Astrocyte of the hippocampus (primary cell): ENCODE measurements at places on chromosomes 13 and 19.

- DNase-seq: peak; percentile 41
These were observed 61.3 kb downstream of the CELF5 start for GRCh38 chr19:3285647-3286176.

- DNase-seq: no peak
These were observed 183.7 kb downstream of the TEX29 start for GRCh38 chr13:111503905-111504695.

- no peak for DNase-seq
These were observed 308.9 kb upstream of the SLITRK1 start for GRCh38 chr13:84191139-84191538.

GRCh38 chr19:45001087-45001739 lies at the start of gene RELB:
RELB (plus strand) TSS chr19:45001464; CDS start chr19:45001580, 116 bp downstream.
- DNase-seq: peak; percentile 98

DNA sequence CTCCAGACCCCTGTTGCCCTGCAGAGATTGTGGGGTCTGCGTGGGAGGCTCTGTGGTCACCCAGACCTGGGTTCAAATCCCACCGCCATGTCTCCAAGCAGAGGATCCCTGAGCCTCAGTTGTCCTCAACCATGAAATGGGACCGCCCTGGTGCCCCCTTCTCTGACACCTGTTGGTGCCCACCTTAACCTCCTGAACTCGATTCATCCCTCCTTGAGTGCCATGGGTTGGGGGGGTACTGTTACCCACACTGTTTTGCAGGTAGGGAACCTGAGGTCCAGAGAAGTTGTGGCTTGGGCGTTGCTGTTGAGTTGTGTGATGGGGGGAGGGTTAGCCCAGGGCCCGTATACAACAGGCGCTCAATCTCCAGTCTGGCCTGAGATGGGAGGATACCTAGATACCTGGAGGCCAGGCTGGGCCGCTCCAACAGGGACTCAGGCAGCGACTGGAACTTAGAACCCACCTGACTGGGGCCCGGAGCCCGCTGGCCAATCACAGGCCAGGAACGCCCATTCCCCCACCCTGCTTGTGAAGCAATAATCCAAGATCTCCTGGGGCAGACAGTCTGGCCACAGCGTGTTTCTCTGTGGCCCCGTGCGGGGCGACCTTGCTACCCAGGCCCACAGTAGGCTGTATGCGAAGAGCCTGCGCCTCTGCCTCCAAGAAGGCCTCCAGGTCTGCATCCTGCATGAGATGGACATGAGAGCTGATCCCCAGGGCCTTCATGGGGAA lies 2.8 kb downstream of the ARID3A start:
- no peak for DNase-seq

DNA sequence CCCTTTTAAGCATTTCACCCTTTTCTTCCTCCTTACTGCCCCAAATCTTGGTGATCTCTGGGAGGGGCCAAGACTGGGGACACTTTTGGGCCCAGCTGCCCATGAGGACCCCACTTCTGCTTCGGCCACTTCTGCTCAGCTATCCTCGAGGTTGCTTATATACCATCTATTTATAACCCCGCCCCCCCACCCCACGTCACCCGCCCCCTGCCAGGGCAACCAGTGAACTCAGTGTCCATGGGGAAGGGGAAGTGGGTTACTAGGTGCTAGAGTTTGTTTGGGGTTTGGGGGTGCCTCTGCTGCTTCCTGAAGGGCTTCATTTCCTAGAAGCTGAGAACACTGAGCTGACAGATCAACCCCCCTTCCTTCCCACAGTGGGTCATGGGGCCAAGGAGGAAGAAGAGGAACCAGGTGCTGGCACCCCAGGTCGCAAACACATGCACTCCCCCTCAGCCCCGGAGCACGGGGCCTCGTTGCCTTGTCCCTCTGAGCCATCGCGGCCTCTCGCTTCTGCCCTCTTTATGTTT lies 6.1 kb upstream of the ADGRE5 start:
- DNase-seq: no peak

- no peak for DNase-seq
These were observed 68.0 kb downstream of the MLLT1 start for GRCh38 chr19:6211632-6212402.

- no peak for DNase-seq
These were observed 5.5 kb upstream of the TMTC4 start for GRCh38 chr13:100680131-100680530.

DNA sequence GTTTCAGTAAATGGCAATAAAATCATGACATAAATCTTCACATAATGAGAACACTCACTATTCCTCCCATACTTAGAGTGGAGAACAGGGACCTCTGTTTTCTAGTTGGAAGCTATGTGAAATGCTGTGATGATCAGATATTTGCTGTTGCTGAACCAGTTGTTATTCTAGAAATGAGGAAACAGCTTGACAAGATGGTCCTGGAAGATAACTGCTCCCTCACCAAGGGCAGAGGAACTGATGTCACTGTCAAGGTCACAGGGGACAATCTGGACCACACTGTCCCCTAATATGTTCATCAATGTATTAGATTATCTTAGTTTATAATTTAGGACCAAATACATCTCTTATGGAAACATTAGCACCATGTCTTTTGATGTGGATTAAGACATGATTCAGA lies 1173.3 kb downstream of the PCDH17 start:
- DNase-seq: no peak

DNA sequence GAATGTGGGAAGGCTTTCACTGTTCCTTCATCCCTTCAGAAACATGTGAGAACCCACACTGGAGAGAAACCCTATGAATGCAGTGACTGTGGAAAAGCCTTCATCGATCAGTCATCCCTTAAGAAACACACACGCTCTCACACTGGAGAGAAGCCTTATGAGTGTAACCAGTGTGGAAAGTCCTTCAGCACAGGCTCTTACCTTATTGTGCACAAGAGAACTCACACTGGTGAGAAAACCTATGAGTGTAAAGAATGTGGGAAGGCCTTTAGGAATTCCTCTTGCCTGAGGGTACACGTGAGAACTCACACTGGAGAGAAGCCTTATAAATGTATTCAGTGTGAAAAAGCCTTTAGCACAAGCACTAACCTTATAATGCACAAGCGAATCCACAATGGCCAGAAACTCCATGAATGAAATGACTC lies 18.6 kb downstream of the ZNF177 start:
- peak; percentile 2 for DNase-seq

DNA sequence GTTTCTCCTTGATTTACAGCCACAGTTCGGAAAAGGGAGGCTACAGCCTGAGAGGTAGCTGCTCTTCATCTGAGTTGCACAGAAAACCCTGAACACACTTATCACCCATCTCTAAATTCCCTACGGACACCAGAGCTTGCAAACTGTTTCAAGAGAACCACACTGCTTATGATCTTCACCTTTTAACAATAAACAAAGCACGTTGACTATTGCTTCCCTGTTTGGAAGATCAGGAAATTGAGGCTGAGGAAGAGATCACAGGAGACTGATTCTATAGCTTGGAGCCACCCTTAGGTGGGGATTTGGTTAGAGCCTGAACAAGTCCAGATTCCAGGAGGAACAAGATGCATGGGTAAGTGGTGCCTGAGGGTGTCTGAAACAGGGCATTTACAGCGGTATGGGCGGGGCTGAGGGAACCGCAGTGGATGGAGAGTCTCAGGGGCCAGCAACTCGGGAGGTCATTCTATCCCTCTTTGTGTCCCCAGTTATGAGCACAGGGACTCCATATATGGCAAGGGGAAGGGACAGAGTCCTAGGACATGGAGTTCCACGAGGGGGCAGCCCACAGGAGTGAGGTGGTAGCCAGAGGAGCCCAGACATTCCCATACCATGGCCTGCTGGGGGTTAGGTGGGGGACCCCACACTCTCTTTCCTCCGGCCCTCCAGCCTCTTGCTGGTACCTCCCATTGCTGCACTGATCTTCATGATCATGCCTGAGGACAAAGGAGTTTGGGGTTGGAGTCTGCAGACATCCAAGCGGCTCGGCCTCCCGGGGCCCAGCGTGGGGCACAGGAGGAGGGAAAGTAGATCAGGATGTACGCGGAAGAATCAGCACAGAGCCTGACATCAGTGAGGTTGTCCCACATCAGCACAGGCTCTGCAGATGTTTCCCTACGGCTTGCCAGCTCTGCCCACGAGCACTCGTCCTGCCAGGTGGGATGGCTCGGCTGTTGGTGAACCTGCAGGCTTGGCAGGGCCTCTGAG lies 162.3 kb upstream of the ZNF536 start:
- no peak for DNase-seq

GRCh38 chr19:2235381-2236063 lies 607 bp downstream of the PLEKHJ1 start:
- DNase-seq: peak; percentile 49

GRCh38 chr19:1767464-1767933 lies 14.2 kb downstream of the ONECUT3 start:
- peak; percentile 66 for DNase-seq

DNA sequence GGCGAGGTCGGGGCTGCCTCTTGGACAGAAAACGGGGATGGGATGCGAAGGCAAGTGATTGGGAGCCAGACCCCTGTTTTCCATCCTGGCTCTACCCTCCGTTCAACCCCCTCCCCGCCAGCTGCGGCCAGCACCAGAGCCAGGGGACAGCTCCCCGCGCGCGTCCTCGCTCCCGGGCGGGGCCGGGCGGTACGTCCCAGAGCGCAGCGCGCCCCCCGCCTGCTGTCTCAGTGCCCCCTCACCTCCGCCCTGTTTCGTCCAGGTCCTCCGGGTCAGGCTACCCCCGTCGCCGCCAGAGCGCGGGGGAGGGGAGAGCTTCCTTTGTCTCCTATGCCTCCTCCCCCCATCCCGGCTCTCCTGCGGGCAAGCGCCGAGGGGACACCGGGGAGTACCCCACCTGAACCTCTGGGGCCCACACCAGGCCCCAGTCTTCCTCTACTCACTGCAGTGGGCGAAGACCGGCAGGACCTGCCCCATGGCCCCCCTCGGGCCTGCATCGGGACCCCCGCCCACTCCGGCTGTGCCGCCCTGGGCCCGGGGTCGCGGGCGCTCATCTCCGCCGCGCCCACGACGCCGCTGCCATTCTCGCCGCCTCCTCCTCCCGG lies 396 bp downstream of the RTN2 start:
- DNase-seq: peak; percentile 69

- DNase-seq: no peak
These were observed 12.9 kb downstream of the STARD13 start for GRCh38 chr13:33272531-33273124.

DNA sequence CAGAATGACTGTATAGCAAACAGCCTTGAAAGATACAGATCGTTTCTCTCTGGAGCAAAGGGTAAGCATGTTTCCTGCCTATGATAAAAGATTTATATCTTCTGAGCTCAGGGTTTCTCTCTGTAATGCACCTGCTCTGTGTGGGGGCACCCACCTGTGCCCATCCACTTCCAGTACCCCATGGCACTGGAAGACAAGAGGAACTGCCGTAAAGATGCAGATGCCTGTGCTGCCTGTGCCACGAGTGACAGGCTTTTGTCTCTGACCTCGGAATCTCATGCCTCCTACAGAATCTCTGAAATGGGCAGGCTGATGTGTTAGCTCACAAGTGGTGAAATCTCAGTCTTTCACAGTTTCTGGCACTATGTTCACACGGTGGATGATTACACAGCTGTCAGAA lies 50.3 kb upstream of the ATP11A start:
- no peak for DNase-seq

DNA sequence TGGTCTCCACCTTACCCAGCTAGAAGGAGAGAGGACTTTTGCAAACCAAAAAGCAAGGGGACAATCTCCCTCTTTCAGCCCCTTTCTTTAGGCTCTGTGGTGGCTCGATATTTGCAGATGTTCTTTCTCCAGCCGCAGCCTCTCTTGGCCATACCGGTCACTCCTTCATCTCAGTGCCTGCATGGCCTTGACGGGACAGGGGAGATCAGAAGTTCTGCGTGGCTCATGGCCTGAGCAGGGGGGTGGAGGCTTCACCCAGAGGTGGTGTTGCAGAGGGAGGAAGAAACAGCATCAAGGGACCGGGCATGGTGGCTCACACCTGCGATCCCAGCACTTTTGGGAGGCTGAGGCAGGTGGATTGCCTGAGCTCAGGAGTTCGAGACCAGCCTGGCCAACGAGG lies 53.2 kb downstream of the MYO9B start:
- DNase-seq: no peak

GRCh38 chr13:102726430-102726829 lies 31.6 kb upstream of the METTL21C start:
- no peak for DNase-seq

GRCh38 chr13:95226932-95227695 lies 74.1 kb downstream of the ABCC4 start:
- no peak for DNase-seq

- no peak for DNase-seq
These were observed 26.5 kb downstream of the ZNF607 start for GRCh38 chr19:37692956-37693620.

DNA sequence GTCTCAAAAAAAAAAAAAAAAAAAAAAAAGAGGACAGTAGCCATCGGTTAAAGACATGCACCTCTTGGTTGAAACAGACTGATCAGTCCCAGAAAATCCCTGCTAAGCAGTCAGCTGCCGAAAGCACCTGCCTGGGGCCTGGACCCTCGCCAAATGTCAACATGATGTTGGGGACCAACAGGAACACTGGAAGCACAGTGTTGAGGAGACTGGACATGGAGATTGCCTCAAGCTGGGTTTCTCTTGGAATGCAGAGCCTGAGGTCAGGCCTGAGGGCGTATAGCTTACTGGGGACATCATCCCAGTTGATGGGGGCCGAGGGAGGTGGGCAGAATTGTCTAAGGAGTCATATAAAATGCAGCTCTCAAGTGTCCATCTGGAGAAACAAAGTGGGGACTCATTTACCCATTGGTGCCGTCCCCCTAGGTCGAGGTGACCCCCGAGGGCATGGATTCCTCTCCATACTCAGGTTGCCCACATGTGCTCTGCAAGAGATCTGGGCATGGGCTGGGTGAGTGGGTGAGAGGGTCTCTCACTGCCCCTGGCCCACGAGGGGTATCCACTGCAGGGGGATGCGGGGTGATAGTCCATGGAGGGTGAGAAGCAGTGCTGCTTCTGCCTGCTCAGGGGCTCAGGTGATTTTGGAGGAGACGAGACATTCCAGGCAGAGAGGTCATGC lies 164.5 kb downstream of the URI1 start:
- no peak for DNase-seq

DNA sequence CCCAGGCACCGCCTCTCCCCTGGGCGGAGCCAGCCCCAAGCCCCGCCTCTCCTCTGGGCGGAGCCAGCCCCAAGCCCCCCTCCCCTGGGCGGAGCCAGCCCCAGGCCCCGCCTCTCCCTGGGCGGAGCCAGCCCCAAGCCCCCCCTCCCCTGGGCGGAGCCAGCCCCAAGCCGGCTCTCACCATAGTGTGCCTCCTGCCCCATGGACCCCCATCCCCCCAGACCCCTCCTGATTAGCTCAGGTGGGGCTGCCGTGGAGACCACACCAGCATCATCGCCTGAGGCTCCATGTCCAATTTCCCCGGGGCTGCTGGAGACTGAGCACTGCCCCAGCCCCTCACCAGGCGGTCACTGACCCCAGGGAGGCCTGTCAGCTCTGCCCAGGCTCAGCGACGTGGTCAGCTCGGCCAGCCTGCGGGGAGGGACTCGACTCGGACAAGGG lies 4.2 kb upstream of the MADCAM1 start:
- DNase-seq: no peak

DNA sequence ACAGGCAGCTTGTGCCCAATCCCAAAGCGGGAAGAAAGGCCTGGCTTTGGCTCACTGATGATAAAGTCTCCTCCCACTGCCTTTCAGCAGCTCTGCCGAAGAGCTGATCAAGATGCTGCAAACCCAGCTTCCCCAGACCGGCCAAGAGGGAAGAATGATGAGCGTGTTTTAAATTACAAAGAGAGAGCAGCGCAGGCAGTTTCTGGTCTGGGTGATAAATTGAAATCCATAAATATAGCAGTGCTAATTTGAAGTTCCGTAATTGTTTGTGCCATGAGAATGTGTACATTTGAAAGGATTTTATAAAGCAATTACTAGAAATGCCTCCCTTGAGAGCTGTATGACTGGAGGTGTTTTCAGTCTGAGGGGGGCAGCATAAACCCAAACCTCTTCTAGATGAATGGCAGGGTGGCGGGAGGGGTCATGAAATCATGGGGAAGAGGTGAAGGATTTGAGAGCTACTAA lies 171.8 kb downstream of the STK24 start:
- peak; percentile 64 for DNase-seq
